Stimulated activated CD4-positive, alpha-beta T cell treated with anti-CD3 and anti-CD28 coated beads, Interleukin-4, amount 100 ng/mL, for 48 hours (primary cell): ENCODE measurements at places on chromosomes 4 and X.

DNA sequence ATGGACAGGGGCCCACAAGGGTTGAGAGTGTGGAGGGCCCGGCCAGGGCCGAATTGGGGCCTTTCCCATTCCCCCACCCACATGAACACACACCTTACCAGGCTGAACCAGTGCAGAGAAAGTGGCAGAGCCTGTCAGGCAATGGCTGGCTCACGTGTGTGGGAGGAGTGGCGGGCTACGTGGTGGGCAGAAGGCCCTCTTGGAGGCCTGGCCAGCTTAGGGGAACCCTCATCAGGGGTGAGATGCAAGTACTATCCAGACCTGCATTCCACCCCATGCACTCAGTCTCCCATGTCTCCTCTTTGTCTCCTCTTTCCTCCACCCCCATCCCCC, 965 bp downstream of the TCEAL4 start:
- DNase-seq: no peak

DNA sequence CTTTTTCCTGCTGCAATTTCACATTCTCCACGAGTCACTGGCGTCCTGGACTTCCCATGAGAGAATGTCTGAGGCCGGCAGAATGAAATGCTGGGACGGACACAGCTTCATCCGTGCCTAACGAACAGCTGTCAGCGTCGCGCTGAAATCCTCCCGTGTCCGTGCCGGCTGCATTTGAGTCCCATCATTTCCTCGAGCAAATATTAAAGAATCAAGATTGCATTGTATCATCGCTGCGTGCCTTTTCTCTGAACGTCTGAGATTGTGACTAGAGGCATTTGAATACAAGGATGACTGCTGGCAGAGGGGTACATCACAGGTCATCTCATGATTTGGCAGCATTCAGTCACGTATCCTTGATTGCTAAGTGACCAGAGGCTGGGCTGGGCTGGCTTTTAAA, 279.9 kb downstream of the ASMT start:
- DNase-seq: no peak

GRCh38 chr4:89615051-89615450, 221.9 kb downstream of the SNCA start:
- DNase-seq: no peak

GRCh38 chr4:4968161-4968725, 51.0 kb downstream of the CYTL1 start:
- DNase-seq: no peak

GRCh38 chrX:42128587-42128986, 205.2 kb upstream of the CASK start:
- DNase-seq: no peak

GRCh38 chr4:94932366-94932765, 174.6 kb downstream of the BMPR1B start:
- DNase-seq: no peak
